ENCODE measurements at places on chromosomes 6 and 20.
A peak's percentile ranks its signal among the peaks of the same experiment; 100 is the strongest.

DNA sequence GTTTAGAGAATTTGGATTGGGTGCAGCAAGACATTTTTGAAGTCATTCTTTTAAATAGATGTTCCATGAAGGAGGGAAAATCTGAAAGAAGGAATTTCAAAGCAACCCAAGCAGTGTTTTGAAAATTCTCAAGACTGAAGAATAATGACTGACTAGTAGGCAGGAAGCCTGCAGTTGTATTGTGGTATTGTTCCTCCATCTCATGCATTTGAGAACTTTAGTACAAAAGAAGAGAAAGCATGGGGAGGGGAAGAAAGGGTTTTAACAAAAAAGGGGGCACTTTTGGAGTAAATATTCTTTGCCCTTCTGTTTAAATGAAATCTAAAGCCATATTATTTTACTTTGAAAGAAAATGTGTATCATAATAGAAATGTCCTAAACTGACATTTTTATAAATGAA is 6.6 kb downstream of the NCOA3 start:
- no peak for DNase-seq

GRCh38 chr6:2733324-2733723 is 17.4 kb downstream of the MYLK4 start:
- DNase-seq = no peak

DNA sequence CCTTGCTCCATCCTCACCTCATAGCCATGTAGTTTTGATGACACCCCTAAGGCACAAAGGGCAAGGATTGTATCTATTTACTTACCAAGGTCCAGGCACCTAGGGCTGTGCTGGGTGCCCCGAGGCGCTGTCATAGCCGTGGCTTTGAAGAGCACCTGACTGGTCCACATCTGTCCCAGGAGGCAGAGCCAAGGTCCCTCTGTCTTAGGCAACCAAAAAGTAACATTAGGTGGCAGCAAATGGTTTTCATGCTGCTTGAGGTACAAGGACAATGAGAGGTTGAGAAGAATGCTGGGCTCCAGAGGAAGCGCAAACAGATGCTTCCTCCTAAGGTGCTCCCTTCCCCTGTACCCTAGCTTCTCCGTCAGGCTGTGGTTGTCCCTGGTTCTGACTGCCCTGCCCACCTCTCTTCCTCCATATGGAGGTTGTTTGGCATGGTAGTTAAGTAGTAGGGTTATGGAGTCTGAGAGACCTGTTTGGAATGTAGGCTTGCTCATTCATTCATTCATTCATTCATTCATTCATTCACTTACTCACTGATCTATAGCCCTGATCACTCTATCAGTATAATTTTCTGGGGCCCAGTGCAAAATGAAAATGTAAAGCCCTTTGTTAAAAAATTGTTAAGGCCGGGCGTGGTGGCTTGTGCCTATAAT is 3.0 kb upstream of the UQCC2 start:
- DNase-seq = no peak

GRCh38 chr6:110317646-110318045 is 40.5 kb downstream of the METTL24 start:
- no peak for DNase-seq

GRCh38 chr6:82246802-82247504 is 591 bp downstream of the IBTK start:
- peak; percentile 47 for DNase-seq

GRCh38 chr6:169752074-169752623 is 727 bp downstream of the ERMARD start:
- DNase-seq = no peak

DNA sequence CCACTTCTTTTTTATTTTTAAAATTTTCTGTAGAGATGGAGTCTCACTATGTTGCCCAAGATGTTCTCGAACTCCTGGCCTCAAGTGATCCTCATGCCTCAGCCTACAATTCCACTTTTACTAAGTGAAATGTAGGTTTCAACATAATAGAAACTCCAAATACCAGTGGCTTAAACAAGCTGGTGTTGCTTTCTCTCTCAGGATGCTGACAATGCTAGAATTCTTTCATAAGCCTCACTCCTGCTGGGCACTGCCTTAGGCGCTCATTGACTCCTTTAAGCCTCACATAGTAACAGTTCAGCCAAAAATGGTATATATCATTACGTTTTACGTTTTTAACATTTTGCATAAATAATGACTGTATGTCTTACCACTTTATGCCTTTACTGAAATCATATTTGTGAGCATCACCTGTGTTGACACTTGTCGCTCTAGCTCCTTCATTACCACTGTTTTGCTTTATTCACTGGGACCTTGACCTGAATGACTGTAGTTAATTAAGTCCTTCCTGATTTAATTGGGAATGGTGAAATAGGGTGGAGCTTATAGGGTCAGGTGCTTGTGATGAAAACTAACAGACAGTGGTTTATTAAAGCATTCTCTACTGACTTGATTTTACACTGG is 3.9 kb upstream of the CST9 start:
- no peak for DNase-seq

DNA sequence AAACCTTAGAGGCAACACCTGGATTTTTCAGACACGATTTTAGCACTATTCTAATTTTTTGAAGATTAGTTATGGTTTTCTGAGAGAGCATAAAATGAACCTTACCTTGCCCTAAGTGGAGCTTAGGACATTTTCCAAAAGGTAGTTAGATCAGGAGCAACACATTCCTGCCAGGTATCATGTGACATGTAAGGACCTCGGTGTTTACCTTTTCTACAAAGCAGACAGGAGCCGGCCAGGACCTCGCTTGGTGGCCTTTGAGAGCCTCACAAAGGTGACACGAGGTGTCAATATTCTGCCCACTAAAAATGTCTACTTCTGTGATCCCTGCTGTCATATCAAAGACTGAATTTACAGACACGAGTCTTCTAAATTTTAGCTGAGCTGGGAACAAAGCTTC is 174.9 kb downstream of the SMOC2 start:
- no peak for DNase-seq

- peak; percentile 17 for DNase-seq
These were observed 13.3 kb upstream of the SLC2A12 start for GRCh38 chr6:134065706-134066105.

All from fibroblast of skin of abdomen (primary cell).